ENCODE measurements at places on chromosomes 1 and 21.

DNA sequence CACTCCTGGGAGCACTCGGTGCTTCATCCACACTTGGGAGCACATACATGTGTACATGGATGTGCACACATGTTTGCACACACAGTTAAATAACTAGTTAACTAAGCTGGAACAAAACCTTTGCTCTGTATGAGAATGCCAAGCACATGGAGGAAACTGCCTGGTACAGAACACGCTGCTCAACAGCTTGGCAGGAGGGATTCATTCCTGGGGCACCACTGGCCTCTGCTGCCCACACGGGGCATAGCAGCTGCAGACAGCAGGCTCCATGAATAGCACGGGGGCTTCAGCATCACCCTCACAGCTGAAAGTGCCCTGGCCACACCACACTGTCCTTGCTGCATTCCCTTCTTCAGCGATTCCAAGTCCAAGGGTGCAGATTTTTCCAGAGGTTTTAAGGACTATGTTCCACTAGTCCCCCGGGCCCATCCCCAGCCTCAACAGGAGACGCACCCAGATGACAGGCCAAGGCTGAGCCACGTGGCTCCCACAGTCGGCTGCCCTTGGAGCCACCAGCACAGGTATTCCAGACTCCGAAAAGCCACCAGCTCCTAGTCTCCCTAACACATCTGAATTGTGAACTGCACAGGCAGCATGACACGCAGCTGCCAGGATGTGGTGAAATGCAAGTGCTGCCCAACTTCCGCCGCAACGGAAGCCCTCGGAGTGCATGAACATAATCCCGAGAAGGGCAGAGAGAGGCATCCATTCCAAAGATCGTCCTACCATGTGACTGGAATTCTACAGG, 16.9 kb downstream of the NPHP4 start:
- peak; percentile 50 for DNase-seq
- H3K4me3 ChIP-seq, result no peak overlapping the region
- no peaks in the 10 kb centered on the region for H3K27me3 ChIP-seq
- H3K36me3 ChIP-seq, result peaks cover 2% of the 10 kb centered on the region

- DNase-seq, result no peak
- no peak overlapping the region for H3K4me3 ChIP-seq
- H3K36me3 ChIP-seq, result no peaks in the 10 kb centered on the region
- peaks cover 5% of the 10 kb centered on the region for H3K27me3 ChIP-seq
Measured at GRCh38 chr1:201636510-201636971, 97.6 kb downstream of the NAV1 start.

DNA sequence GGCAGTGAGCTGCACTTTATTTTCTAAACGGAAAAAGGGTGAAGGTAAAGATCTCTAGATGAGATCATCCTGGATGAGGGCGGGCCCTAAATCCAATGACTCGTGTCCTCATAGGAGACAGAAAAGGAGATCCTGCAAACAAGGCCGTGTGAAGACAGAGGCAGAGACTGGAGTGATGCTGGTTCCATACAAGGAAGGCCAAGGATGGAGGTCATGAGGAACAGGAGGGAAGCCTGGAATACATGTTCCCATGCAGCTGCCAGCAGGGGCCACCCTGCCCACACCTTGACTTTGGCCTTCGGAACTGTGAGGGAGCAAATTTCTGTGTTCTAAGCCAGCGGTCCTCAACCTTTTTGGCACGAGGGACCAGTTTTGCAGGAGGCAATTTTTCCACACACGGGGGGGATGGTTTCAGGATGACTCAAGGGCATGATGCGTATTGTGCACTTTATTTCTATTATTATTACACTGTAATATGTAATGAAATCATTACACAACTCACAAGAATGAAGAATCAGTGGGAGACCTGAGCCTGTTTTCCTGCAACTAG, 94.3 kb downstream of the PSMG1 start:
- H3K36me3 ChIP-seq, result no peaks in the 10 kb centered on the region
- H3K27me3 ChIP-seq, result peaks cover 10% of the 10 kb centered on the region
- no peak overlapping the region for H3K4me3 ChIP-seq
- no peak overlapping the region for H3K27ac ChIP-seq

DNA sequence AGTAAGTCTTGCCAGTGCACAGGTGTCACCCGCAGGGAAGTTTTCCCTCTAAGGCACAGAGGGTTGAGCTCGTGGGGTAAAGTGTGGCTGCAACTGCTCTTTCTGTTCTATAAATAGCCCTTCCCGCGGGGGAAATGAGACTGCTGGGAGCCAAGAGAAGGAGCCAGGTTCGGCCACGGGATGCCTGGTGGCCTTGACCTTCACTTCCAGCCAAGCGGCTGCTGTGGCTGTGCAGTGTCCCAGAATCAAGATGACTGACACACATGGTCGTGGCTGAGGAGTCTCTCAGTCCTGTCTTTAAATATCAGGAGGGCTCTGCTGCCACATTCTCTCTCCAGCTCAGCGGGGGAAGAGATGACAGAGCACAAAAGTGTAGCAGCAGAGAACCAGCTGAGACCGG, 154.1 kb upstream of the VAMP3 start:
- no peak overlapping the region for H3K27ac ChIP-seq

- no peaks in the 10 kb centered on the region for H3K27me3 ChIP-seq
- peaks cover 5% of the 10 kb centered on the region for H3K36me3 ChIP-seq
- H3K4me3 ChIP-seq, result peak overlapping the region; percentile 40
Measured at GRCh38 chr1:155944444-155944799, 3.0 kb downstream of the RXFP4 start.

GRCh38 chr1:244980605-244981004, 116.3 kb upstream of the HNRNPU start:
- no peaks in the 10 kb centered on the region for H3K27me3 ChIP-seq
- DNase-seq, result no peak
- no peaks in the 10 kb centered on the region for H3K4me1 ChIP-seq
- no peak overlapping the region for H3K27ac ChIP-seq

- H3K27me3 ChIP-seq, result no peaks in the 10 kb centered on the region
- no peak overlapping the region for H3K27ac ChIP-seq
- no peak for DNase-seq
- no peak overlapping the region for H3K4me3 ChIP-seq
Measured at GRCh38 chr1:238624776-238625175, 734.1 kb upstream of the ZP4 start.

- no peak overlapping the region for H3K27ac ChIP-seq
- peaks cover 6% of the 10 kb centered on the region for H3K36me3 ChIP-seq
- peaks cover 24% of the 10 kb centered on the region for H3K27me3 ChIP-seq
- no peak for DNase-seq
Measured at GRCh38 chr1:153470707-153471106, 10.3 kb upstream of the S100A7 start.

- no peaks in the 10 kb centered on the region for H3K4me1 ChIP-seq
- H3K27ac ChIP-seq, result no peak overlapping the region
- H3K36me3 ChIP-seq, result peaks cover 5% of the 10 kb centered on the region
- no peak overlapping the region for H3K4me3 ChIP-seq
Measured at GRCh38 chr1:220817907-220818306, 31.2 kb downstream of the MTARC1 start.

GRCh38 chr1:232578651-232579195, 51.2 kb downstream of the SIPA1L2 start:
- peaks cover 3% of the 10 kb centered on the region for H3K4me1 ChIP-seq
- no peaks in the 10 kb centered on the region for H3K36me3 ChIP-seq
- no peak overlapping the region for H3K4me3 ChIP-seq
- no peaks in the 10 kb centered on the region for H3K27me3 ChIP-seq
- DNase-seq, result no peak
